ENCODE measurements at places on chromosomes 12 and 14. TPM values are rescaled to one million over a fixed set of nuclear protein-coding genes. Genes with fewer than 3 reads are reported as not detected.

- H3K27ac ChIP-seq: no peak overlapping the region
- peaks cover 27% of the 10 kb centered on the region for H3K27me3 ChIP-seq
- H3K4me3 ChIP-seq: no peak overlapping the region
- peaks cover 29% of the 10 kb centered on the region for H3K4me1 ChIP-seq
These were observed 158.7 kb downstream of the DACT1 start for GRCh38 chr14:58796242-58797009.

The TOMM20L gene
- total RNA-seq: not detected

DNA sequence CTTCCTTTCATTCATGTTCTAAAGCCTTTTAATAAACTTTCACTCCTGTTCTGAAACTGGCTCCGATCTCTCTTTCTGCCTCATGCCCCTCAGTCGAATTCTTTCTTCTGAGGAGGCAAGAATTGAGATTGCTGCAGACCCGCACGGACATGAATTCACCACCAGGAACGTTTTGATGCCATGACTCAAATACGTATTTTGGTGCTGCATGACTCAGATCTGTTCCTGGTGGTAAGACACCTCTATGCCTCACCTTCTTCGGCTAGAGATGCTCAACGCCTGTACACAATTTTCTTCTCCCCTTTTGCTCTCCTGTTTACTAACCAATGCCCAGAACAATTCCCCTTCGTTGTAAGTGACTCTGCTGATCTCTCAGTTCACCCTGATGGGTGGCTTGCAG lies 52.0 kb upstream of the RIMBP2 start:
- H3K4me3 ChIP-seq: no peak overlapping the region
- H3K27ac ChIP-seq: no peak overlapping the region
- H3K27me3 ChIP-seq: peaks cover 7% of the 10 kb centered on the region

The MYH6 gene
- total RNA-seq: not detected

- no peaks in the 10 kb centered on the region for H3K36me3 ChIP-seq
- no peak overlapping the region for H3K27ac ChIP-seq
- no peaks in the 10 kb centered on the region for H3K27me3 ChIP-seq
These were observed 274.0 kb upstream of the KITLG start for GRCh38 chr12:88854260-88854659.

- H3K27me3 ChIP-seq: no peaks in the 10 kb centered on the region
- no peak overlapping the region for H3K4me3 ChIP-seq
- peaks cover 2% of the 10 kb centered on the region for H3K36me3 ChIP-seq
- H3K27ac ChIP-seq: peak overlapping the region; percentile 80
- DNase-seq: no peak
These were observed 87.2 kb downstream of the DAAM1 start for GRCh38 chr14:59275668-59276067.

The KRT75 gene
- total RNA-seq: not detected

GRCh38 chr12:131103669-131104462 lies 150.2 kb downstream of the ADGRD1 start:
- peaks cover 2% of the 10 kb centered on the region for H3K4me1 ChIP-seq
- no peak overlapping the region for H3K4me3 ChIP-seq
- H3K27ac ChIP-seq: no peak overlapping the region
- no peaks in the 10 kb centered on the region for H3K36me3 ChIP-seq

- H3K27me3 ChIP-seq: no peaks in the 10 kb centered on the region
- peaks cover 76% of the 10 kb centered on the region for H3K4me1 ChIP-seq
- H3K4me3 ChIP-seq: no peak overlapping the region
- H3K27ac ChIP-seq: peak overlapping the region; percentile 63
- DNase-seq: no peak
These were observed 17.7 kb downstream of the SYNE3 start for GRCh38 chr14:95498622-95499353.

GRCh38 chr14:100825713-100826331 lies at the start of gene MEG3:
Gene MEG3, plus strand, starts transcription at chr14:100826118.
- peaks cover 19% of the 10 kb centered on the region for H3K4me1 ChIP-seq
- H3K4me3 ChIP-seq: no peak within 1 kb of the TSS
- H3K36me3 ChIP-seq: no peaks in the 10 kb centered on the region
- H3K27me3 ChIP-seq: peaks cover 3% of the 10 kb centered on the region
- DNase-seq: no peak

The SOX5 gene
- total RNA-seq: 5.4 TPM

The MUCL1 gene
- total RNA-seq: not detected

The GLT8D2 gene
- total RNA-seq: 64.7 TPM

DNA sequence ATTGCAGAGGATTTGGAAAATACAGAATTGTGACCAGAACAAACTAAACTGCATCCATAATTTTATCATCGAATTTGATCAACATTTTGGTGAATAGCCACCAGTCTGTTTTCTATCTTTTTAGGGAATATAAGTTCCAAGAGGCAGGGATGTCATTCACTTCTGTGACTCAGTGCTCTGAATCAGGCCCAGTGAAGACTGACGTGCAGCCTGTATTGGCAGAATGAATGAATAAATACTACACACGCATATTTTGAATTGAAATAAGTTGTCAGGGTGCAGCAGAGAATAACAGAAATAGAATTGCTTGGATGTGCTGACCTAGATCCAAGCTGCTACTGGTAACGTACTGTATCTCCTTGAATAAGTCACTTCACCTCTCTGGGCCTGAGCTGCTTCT lies 1.3 kb upstream of the EMP1 start:
- H3K4me1 ChIP-seq: peaks cover 69% of the 10 kb centered on the region
- no peak overlapping the region for H3K4me3 ChIP-seq
- no peak for DNase-seq
- H3K27me3 ChIP-seq: no peaks in the 10 kb centered on the region
- no peaks in the 10 kb centered on the region for H3K36me3 ChIP-seq
- H3K27ac ChIP-seq: peak overlapping the region; percentile 95

DNA sequence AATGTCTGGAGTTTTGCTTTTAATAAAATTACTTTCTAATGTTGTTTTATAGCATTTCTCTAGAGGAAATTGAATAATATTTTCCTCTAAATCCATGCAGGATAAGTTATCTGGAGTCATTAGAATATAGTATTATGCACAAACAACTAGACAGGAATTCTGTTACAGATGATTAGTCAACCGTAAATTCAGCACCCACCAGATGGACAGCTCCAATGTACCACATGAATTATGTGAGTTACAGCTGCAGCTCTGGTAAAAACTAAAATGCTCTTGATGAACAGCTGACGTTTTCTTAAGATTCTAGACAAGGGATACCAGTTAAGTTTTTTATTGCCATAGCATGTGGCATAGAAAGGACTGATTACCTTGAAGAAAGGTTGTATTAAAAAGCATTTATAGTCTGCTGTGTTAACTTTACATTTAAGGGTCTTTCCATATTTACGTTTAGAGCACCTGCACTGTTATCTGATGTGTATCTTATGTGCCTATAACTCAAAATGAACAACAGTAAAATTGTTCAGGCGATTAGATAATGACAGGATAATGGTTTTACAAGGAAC lies 321.4 kb upstream of the LRFN5 start:
- no peaks in the 10 kb centered on the region for H3K27me3 ChIP-seq
- no peak overlapping the region for H3K4me3 ChIP-seq
- no peaks in the 10 kb centered on the region for H3K36me3 ChIP-seq

The ST8SIA1 gene
- 3.6 TPM for total RNA-seq

DNA sequence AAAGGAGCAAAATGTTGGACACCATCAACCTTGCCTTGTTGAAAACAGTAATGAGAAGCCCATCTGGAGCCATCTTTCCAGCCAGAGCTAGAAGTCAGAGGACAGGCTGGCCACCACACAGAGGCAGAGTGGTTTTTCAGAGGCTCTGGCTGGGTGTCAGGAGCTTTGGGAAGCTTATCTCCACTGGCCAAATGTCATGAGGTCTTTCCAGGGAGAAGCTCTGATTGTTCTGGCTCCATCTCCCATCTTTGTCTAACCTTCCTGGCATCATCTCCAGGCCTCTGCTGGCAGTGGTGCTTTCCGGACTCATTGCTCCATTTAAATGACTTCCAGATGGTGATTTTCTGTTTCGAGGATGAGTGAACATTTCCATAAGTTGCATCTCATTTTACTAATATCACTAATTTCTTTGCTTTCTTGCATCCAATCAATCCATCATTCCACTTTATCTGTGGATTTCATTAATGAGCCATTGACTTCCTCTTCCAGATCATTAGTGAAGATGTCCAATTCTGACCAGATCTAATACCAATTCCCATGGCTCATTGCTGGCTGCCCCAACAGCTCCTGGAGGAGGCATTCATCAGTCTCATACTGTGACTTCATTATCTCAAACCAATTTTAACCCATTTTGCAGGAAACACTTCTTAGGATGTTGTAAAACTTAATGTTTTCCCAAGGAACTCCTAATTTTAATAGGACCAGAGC lies 35.3 kb upstream of the TMTC1 start:
- no peaks in the 10 kb centered on the region for H3K36me3 ChIP-seq
- no peak overlapping the region for H3K27ac ChIP-seq
- DNase-seq: no peak
- peaks cover 11% of the 10 kb centered on the region for H3K27me3 ChIP-seq
- no peaks in the 10 kb centered on the region for H3K4me1 ChIP-seq

DNA sequence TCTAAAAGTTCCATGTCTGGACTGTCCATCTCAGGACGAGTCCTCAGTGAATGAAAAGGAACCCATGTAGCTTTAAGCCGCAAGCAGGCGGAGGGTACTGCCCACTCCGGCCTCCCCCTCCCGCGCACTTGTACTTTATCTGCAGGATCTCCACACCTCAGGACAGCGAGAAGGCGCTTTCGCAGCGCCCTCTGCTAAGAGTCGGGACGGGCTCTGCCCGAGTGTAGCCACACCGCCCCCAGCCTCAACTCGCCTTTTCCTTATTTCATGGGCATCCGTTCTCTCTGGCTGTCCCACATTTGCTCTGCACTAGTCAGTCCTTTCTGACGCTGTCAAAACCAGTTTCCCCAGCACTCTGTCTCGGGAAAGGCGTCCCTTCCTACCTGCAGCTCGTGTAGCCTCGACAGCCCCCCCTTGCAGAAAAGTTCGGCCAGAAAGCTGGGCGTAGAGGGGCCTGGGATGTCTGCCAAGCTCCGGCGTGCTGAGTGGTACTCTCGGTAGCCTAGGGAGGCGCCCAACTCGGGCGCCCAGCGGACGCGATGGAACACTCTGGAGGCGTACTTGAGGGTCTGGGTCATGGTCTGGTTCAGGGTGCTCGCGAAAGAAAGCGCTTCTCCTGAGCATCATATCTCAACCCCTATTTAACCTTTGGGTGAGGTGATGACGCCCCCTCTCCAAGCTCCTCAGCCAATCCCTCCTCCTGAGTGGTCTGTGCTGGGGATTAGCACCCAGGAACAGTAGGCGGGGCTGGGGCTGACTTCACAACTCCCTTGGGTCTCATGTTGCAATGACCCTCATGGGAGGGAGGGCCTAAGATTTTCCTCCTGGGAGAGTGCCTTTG lies at the start of gene CYP27B1:
CYP27B1 (minus strand) TSS at position 615 of the 841 bp plus-strand sequence; CDS start at position 578, 37 bp downstream.
- peaks cover 6% of the 10 kb centered on the region for H3K36me3 ChIP-seq
- H3K27ac ChIP-seq: no peak within 1 kb of the TSS
- peaks cover 25% of the 10 kb centered on the region for H3K4me1 ChIP-seq
- peaks cover 33% of the 10 kb centered on the region for H3K27me3 ChIP-seq

DNA sequence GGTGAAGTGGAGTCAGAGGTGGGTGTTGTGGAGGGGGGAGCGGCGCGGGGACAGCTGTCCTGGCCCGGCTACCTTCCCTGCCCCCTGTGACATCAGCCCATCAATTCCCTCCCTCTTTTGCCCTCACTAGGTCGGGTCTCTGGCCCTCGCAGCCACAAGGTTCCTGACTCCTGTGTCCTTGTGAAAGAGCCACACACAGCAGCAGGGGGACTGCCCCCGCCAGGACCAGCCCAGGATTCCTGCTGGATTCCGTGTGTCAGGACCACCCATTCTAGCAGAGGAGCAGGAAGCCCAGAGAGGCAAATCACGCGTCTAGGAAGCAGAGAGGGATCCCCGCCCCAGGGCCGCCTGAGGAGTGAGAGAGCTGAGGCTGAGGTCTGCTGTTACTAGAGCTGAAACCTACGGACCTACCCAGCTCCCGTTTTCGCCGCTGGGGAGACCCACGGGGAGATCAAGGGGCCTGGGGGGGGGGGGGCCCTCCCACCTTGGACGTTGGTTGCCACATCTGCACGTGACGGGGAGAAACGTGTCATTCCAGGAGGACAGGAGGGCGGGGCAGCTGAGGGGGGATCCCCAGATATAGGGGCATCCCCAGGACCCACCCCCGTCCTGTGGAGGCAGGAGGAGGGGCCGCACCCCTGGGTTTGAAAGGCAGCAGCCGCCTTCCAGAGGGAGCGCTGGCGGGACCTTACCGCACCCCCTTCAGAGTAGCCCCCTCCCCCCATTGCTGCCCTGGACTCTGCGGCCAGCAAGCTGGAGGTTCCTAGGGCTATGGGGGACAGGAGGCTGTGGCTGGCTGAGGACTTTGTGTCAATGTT lies 12.5 kb upstream of the INF2 start:
- H3K4me3 ChIP-seq: no peak overlapping the region
- no peaks in the 10 kb centered on the region for H3K36me3 ChIP-seq
- H3K27me3 ChIP-seq: no peaks in the 10 kb centered on the region
- peaks cover 45% of the 10 kb centered on the region for H3K4me1 ChIP-seq
- H3K27ac ChIP-seq: peak overlapping the region; percentile 86
- DNase-seq: no peak

DNA sequence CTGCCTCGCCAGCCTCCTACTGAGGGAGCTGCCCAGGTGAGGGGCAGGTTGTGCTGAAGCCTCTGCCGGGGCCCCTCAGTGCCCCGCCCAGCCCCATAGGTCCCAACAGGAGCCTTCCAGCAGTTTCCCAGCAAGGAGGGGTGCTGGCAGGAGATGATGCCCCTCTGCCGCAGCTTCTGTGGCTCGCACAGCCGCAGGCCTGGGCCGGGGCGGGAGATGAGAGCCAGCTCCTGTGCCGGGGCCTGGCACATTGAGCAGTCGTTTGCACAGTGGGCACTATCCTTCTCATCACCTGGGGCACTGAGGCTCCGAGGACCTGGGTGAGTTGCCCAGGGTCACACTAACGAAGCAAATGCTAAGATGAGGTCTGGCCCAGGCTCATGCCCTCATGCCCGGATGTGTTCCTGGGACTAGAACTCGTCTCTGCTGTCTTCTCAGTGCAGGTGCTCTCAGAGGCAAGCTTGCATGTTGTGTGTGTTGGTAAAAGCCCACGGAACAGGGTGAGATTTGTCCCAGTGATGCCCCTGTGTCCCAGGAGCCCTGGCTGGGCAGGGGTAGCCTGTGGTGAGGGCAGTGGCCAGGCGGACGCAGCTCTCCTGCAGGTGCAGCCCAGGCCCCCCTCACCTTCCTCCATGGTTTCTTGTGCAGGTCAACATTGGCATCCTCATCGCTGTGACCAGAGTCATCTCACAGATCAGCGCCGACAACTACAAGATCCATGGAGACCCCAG lies 177.5 kb downstream of the ADGRD1 start:
- H3K36me3 ChIP-seq: no peaks in the 10 kb centered on the region
- no peaks in the 10 kb centered on the region for H3K27me3 ChIP-seq
- no peak overlapping the region for H3K4me3 ChIP-seq
- peaks cover 13% of the 10 kb centered on the region for H3K4me1 ChIP-seq
- no peak overlapping the region for H3K27ac ChIP-seq

The RFLNA gene
- total RNA-seq: 1.4 TPM

DNA sequence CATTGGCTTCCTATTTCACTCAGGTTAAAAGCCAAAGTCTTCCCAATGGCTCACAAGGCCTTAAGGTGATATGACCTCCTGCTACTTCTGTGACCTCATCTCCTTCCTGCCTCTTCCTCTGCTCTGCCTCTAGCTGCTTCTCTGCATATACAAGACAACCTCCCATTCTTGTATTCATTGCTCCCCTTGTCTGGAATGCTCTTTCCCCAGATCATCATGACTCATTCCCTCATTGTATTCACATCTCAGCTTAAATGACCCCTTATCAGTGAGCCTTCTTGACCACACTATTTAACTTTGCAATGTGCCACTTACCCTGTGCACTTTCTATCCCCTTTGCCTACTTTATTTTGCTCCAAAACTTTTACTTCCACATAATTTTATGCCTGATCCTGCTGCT lies 90.2 kb downstream of the PPP1R12A start:
- H3K27ac ChIP-seq: no peak overlapping the region
- no peaks in the 10 kb centered on the region for H3K27me3 ChIP-seq
- no peak for DNase-seq
- H3K4me1 ChIP-seq: peaks cover 41% of the 10 kb centered on the region
- no peak overlapping the region for H3K4me3 ChIP-seq

GRCh38 chr12:27960821-27961220 lies 11.7 kb downstream of the PTHLH start:
- no peak overlapping the region for H3K4me3 ChIP-seq
- H3K36me3 ChIP-seq: no peaks in the 10 kb centered on the region
- peaks cover 5% of the 10 kb centered on the region for H3K4me1 ChIP-seq
- H3K27me3 ChIP-seq: no peaks in the 10 kb centered on the region
